Suppressor macrophage (primary cell): ENCODE measurements at places on chromosomes 1 and 21.

GRCh38 chr1:41537251-41537650, 52.8 kb upstream of the EDN2 start:
- no peak for DNase-seq

DNA sequence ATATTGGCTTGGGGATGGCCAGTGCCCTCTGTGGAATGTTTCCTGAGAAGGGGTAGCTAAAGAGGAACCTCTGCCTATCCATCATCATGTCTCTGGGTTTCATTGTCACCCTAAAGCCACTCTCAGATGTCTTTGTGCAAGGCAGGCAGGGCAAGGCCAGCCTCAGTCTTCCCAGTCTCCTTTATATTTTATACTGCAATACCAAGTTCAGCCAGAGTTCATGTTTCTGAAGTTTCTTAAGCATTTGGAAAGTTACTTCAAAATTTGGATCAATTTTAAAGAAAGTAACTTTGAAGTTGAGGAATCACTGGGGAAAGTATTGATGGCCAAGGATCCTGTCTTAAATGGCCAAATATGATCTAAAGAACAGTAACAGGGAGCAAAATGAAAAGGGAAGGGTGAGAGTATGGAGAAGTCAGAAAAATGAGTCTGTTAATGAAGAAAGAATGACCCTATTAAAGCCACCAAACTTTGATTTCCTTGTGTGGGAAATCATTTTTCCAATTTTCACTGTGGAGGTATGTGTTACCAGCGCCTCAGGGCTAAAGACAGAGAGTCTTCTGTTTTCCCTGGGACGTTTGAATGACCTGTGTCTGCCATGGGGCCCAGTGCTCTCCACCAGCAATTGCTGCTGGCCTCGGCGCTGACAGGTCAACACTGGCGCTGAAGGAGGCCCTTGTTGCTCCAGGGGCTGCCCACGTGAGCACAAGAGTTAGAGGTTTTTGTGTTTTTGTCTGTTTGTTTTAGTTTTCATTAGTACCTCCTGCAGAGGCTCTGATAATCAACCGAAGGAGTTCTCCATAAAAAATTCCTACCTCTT, 93.9 kb downstream of the ATP5PO start:
- DNase-seq = no peak

DNA sequence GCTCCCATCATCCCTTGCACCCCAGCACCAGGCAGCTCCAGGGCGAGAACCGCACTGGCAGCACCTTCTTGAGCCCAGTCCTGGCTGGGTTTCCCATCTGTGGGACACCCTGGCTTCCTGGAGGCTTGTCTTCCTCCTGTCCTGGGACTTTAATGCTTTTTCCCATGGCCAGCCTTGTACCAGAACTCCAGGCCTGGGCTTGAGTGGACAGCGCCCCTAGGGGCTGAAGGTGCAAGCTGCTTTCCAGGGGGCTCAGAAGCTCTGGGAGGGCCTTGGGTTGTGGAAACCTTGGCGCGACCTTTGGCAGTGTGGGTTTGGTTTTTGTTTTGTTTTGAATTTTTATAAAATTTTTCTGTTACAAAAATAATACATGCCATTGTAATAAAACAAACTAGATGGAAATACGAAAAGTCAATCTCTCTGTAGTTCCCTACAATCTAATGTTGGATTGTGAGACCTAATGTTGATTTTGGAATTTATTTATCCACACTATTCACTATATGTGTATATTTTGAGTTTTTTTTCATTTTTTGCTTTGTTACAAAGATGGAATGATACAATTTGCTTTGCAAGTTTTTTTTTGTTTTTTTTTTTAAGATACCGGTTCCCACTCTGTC, 33.8 kb upstream of the RPL11 start:
- DNase-seq = peak; percentile 57

- DNase-seq = peak; percentile 16
These were observed 74.6 kb downstream of the CAMK2N1 start for GRCh38 chr1:20411196-20411980.

DNA sequence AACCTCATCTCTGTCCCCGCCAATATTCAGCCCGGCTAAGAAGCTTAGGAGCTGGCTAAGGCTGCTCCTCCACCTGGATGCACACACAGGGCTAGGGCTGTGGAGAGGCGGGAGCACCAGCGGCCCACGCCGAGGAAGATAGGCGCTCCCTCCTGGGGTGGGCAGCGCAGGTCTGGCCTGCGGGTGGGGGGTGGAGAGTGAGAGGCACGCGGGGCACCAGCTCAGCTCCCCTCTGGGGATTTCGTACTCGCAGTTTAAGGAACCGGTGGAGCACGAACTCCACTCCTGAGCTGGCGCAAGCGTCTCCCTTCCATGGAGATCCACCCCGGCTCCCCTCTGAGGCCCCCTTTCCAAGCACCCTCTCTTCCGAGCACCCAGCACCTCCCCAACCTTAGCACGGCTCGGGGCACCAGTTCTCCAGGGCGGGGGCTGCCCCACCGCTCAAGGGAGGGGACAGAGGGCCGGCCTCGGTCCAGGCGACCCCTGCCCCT, 433 bp upstream of the KAZN start:
- DNase-seq = no peak

DNA sequence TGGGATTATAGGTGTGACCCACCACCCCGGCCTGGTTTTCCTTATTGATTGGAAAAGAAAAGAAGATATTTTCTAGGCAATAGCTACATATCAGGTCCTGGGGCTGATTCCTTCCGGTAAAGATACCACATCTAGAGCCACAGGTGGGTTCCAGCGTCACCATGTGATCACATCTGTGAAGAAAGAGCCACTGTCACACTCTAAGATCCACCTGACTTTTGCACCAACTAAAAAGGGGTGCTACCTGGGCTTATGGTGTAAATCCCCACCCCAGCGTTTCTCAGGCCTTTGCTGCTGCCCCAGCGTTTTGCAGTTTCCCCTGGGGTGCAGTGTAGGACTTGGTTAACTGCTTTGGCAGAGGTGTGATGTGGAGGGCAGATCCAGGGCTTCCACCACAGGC, 22.3 kb upstream of the PDE9A start:
- no peak for DNase-seq

GRCh38 chr1:160520582-160520981, 2.5 kb downstream of the SLAMF6 start:
- no peak for DNase-seq

DNA sequence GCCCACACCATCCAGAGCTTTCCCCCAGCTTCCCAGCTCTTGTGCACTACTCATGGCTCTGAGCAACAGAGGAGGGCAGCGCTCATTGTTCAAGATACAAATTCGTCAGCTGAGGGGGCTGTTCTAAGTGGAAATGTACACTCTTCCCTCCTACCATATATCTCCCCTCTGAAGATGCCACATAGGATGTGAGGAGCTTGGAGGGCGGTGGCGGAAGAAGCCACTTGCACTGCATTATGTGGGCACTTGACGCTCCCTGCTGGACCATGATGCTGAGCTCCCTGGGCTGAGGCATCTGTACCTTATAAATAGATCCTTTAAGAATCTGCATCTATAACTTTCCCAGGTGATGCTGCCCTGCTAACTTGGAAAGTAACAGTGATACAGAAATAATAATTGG, 477.6 kb upstream of the DEPDC1 start:
- DNase-seq = no peak

GRCh38 chr1:83102630-83103071, 896.3 kb downstream of the TTLL7 start:
- DNase-seq = no peak

DNA sequence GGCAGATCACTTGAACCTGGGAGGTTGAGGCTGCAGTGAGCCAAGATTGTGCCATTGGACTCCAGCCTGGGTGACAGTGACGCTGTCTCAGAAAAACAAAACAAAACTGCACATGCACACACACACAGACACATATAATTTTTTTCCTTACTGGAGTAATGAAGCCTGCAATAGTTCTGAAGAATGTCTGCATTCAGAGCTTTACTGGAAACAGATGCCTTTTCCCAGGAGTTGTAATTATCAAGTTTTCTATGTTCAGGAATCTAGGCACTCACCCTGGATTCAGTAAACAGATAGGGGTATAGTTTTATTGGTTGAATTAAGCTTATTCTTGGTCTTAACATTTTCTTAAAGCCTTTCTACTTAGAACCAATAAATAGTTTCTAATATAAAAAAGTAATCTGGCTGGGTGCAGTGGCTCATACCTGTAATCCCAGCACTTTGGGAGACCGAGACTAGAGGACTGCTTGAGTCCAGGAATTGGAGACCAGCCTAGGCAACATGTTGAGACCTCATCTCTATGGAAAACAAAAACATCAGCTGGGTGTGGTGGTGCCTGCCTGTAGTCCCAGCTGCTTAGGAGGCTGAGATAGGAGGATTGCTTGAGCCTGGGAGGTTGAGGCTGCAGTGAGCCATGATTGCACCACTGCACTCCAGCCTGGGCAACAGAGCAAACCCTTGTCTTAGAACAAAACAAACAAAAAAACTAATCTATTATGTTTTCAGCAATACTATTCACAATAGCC, 15.8 kb downstream of the SPEN start:
- no peak for DNase-seq

DNA sequence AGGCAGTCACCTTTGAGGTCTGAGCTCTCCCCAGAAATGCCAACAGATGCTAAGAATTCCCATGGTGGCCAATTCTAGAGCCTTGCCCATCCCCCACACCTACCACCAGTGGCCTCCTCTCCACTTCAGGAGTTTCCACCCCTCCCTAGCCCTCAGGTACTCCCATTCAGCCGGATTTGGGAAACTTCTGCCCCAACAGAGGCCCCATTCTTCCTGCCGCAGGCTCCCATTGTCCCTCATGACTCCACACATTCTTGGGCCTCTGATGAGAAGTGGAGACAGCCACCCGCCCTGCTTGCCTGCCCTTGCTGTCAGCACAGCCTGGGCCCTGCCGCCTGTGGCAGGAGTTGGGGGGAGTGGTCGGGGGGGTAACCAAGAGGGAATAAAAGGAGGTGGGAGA, 4.6 kb downstream of the BLACAT1 start:
- no peak for DNase-seq

DNA sequence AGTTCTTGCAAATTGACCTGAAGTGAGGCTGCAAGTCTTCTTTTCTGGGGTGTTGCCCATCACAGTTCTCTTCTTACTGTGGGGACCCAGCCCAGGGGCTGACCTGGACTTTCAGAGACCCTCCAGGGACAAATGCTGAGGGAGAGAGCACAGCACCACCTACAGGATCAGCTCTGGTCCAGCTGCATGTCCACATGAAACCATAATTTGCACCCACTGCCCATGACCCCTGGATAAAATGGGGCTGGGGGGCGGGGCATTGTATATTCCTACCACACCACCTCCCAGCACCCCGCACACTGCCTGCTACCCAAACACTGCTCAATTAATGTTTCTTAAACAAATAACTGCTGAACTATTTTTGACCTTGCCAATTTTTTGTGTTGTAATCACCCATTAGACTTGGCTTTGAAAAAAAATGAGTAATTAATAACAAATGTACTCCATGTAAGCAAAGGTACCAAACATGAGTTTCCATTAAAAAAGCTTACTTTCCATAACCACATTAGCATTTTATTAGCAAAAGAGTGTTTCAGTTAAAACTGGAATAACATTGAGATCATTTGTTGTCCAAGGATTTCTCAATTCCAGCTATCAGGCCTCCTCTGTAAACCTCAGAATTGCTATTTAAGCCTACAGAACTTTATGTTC, 168.0 kb upstream of the RAB4A start:
- DNase-seq = no peak

DNA sequence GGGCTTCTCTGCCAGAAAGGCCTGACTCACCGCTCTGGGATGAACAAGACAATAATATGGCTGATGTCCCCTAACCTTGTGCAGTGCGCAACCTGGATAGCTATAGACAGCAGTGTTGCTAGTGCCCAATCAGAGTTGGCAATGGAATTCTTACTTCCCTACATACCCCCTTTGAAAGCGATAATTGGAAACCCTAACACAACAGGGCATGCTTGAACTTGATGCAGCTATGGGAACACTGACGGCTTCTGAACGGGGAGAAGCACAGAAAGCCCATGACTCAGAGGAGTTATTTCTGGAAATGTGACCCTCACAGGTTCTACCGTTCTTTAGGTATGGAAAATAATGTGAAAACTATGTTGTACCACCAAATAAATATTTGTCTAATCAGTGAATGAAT, 200.6 kb downstream of the TRABD2B start:
- DNase-seq = no peak

GRCh38 chr1:152580433-152580832, at the start of gene LCE3D:
LCE3D (minus strand) TSS chr1:152580516; CDS start chr1:152579936, 580 bp downstream.
- no peak for DNase-seq

DNA sequence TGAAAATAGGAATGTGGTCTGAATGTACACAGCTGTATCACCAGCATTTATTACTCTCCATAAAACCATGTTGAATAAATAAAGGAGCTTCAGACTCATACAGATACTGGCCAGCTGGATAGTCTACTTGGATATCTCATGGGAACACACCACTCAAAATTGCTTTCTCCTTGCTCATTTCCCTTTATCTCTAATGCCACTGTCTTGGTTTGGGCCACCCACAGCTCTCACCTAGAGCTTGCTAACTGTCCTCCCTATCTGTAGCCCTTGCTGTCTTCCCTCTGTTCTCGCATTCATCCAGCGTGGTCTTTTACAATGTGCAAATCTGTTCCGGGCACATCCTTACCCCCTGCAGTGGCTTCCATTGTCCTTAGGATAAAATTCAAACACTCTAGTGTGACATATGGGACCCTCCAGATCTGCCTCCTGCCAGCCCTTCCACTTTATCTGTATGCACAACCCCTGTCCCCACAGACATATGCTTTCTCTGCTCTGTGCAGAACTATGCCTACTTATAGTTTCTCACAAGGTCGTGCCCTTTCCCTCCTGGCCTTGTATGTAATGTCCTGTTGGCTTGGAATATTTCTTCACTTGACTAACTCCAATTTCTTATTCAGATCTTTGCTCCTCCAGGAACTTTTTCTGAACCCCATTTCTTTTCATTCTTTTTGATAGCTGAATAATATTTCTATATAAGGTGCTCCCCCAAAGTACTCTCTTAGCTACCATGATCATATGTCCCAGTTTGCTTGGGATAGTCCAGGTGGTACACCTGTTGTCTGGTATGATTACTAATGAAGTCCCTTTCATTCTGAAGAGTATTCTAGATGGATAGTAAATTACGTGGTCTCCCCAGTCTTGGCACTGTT, 2.9 kb downstream of the FLVCR1 start:
- DNase-seq = no peak

DNA sequence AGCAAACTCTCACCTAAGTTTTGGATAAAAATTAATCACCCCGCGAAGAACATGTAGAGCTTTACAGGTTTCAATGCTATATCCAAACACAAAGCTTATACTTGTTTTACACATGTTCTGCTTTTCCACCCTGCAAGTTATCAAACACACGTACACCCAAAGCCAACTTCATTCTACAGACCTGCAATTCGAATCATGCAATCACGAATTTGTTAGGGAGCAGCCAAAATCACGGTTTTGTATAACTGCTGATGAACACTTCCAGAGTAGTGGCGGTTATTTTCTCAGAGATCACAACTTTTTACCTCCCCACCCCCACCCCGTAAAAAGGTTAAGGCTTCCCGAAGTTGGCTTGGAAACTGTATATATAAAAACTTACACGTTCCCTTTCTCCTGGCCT, 1.4 kb downstream of the HMGN1 start:
- DNase-seq = peak; percentile 20
